ENCODE measurements at places on chromosomes 3 and 15. TPM values are rescaled to one million over a fixed set of nuclear protein-coding genes. Genes with fewer than 3 reads are reported as not detected.

The CIDEC gene
- 72.4 TPM for total RNA-seq

DNA sequence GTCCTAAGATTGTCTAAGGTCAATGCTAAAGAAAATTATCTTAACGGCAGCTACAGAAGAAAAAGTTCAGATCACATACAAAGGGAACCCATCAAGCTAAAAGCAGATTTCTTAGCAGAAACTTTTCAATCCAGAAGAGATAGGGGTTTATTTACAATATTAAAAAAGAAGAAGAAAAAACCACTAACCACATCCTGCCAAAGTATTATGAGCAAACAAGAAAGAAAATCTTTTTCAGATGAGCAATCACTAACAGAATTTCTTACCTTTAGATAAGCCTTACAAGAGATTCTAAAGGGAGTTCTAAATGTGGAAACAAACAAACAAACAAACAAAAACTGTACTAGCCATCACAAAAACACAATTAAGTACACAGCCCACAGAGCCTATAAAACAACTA lies 1015.8 kb upstream of the EPHA6 start:
- no peaks in the 10 kb centered on the region for H3K27me3 ChIP-seq
- H3K4me3 ChIP-seq, result no peak overlapping the region
- no peaks in the 10 kb centered on the region for H3K36me3 ChIP-seq
- no peak overlapping the region for H3K27ac ChIP-seq
- DNase-seq, result no peak

DNA sequence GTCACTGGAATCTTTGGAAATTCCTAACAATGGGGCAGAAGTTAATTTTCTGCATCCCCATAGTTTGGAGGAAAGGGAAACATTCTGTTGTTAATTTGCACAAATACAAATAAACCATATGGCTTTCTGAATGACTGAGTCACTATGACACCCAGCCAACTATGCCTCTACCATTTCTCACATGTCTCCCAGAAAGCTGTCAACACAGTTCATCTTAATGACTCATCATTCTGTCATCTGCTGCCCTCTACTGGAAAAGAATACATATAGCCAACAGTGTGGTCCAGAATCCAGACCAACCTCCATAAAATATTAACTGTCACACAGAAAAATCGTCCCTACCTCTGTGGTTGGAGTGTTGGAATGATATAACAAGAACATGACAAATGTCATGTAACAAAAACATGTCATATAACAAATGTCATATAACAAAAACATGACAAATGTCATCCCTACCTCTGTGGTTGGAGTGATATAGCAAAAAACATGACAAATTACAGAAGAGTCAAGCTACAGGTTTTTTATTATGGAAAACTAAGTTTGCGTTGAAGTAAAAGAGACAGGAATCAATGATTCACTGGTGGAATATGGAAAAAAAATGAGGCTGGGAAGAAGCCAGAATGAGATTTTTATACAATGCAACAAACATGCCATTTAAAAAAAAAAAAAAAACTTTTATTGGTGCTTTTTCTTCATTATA lies 47.7 kb upstream of the GYG1 start:
- no peaks in the 10 kb centered on the region for H3K27me3 ChIP-seq
- no peaks in the 10 kb centered on the region for H3K36me3 ChIP-seq
- no peaks in the 10 kb centered on the region for H3K4me1 ChIP-seq

DNA sequence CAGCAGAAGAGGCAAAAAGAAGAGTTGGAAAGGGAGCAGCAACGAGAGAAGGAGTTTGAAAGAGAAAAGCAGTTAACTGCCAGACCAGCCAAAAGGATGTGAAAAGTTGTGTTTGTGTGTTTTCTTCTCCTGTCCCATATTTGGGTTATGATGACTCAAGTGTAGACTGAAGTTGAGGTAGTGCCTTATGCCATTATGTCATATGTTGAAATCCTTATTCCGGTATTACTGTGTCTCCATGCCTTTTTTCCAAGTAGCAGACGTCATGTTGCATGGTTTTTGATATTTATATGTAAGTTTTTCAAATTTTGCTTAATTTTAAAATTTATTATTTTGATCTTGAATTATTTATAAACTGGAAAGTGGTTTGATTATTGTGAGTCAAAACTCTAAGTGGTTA lies 19.2 kb downstream of the BLOC1S6 start:
- H3K4me1 ChIP-seq, result no peaks in the 10 kb centered on the region
- peaks cover 31% of the 10 kb centered on the region for H3K36me3 ChIP-seq
- no peaks in the 10 kb centered on the region for H3K27me3 ChIP-seq
- H3K4me3 ChIP-seq, result no peak overlapping the region

DNA sequence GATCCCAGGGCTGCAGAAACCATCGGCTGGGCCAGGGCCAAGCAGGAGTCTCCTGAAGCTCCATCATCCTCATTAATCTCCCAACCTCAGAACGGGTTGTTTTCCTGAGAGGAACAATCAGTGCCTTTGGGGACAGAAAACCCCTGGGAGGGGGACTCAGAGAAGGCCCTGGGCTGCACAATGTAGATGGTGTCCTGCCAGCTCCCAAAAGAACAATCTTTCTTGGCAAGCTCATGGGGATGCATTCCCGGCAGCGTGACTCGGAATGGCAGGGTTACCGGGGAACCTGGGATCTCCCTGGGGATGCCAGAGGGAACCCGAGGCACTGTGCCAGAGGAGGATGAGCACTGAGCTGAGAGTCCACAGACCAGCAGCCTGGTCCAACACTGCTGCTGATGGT lies 72.1 kb upstream of the ATP2B2 start:
- H3K27ac ChIP-seq, result no peak overlapping the region
- H3K4me3 ChIP-seq, result no peak overlapping the region
- H3K4me1 ChIP-seq, result no peaks in the 10 kb centered on the region
- H3K36me3 ChIP-seq, result no peaks in the 10 kb centered on the region

DNA sequence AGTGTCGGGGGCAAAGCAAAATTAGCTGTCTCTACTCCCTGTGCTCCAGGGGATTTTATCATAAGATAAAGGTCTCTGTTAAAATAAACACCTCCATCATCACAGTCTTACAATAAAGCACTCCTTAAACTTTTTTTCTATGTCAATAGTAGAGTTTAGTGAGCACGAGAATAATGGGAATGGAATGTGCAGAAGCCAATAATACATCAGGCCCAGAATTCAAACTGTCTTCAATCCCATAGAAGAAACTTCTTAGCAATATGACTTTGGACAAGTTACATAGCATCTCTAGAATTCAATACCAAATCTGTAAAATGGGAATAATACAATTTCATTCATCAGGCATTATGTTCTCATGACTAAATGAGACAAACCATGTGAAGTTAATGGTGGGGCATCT lies 49.0 kb upstream of the EPHA3 start:
- no peak for DNase-seq
- H3K4me1 ChIP-seq, result no peaks in the 10 kb centered on the region
- no peak overlapping the region for H3K27ac ChIP-seq
- H3K4me3 ChIP-seq, result no peak overlapping the region
- no peaks in the 10 kb centered on the region for H3K27me3 ChIP-seq

GRCh38 chr3:194532591-194532990 lies 45.8 kb upstream of the ATP13A3 start:
- no peak for DNase-seq
- no peaks in the 10 kb centered on the region for H3K27me3 ChIP-seq
- H3K27ac ChIP-seq, result no peak overlapping the region
- H3K4me3 ChIP-seq, result no peak overlapping the region
- no peaks in the 10 kb centered on the region for H3K4me1 ChIP-seq
- H3K36me3 ChIP-seq, result no peaks in the 10 kb centered on the region

- H3K4me3 ChIP-seq, result no peak overlapping the region
- DNase-seq, result no peak
- H3K27ac ChIP-seq, result no peak overlapping the region
Observed at GRCh38 chr15:57634290-57634689, 42.6 kb downstream of the MYZAP start.

DNA sequence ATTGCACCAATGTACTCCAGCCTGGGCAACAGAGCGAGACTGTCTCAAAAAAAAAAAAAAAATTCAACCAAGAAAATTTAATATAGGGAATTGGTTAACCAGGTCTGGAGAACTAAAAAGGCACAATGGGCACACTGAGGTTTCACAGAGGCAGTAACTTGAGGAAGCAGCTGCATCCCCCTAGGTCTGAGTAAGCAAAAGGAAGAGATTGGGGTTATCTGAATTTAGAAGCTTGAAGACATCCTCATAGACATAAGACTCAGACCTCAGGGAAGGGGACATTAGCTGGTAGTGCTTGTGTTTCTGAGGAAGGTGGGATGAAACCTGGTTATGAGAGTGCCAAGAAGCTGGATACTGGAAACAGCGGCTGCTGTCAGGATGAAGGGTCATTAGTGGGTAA lies 50.1 kb upstream of the LEKR1 start:
- H3K4me3 ChIP-seq, result no peak overlapping the region
- no peaks in the 10 kb centered on the region for H3K27me3 ChIP-seq
- H3K27ac ChIP-seq, result no peak overlapping the region
- H3K4me1 ChIP-seq, result no peaks in the 10 kb centered on the region
- H3K36me3 ChIP-seq, result no peaks in the 10 kb centered on the region

DNA sequence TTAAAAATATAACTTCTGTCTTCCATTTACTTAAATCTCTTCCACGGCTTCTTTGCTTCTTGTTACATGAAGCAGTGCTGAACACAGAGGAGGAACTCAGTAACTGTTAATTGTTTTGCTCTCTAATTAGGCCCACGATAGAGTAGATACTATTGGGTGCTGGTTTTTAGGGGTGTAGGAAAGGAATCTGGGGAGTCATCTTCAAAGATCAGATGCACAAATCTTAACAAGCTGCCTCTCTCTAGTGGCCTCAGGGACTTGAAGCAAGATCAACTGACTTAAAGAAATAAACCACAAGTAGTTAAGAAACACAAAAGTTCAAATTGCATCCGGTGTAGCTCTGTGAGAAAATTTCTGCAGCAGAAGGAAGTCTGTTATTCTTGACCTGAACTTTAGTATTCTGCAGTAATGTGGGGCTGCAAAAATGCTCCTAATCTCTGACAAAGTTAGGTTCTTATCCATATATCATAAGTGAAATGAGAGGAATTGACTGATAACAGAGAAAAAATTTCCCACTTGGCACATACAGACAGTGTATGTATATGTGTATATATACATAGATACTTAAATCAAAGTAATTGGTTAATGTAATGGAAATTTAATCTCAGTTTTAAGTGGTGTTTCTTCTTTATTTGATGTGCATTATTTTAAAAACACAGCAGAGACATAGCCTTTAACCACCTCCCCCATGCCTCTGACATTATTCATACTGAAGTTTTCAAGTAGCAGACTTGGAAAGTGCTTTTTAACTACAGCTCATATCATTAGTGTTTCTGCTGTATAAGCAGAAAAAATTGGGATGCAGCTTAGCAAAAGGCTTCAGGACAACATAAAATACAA lies 51.8 kb downstream of the CHST2 start:
- H3K27me3 ChIP-seq, result no peaks in the 10 kb centered on the region
- no peak overlapping the region for H3K4me3 ChIP-seq
- H3K27ac ChIP-seq, result no peak overlapping the region
- H3K4me1 ChIP-seq, result peaks cover 11% of the 10 kb centered on the region

DNA sequence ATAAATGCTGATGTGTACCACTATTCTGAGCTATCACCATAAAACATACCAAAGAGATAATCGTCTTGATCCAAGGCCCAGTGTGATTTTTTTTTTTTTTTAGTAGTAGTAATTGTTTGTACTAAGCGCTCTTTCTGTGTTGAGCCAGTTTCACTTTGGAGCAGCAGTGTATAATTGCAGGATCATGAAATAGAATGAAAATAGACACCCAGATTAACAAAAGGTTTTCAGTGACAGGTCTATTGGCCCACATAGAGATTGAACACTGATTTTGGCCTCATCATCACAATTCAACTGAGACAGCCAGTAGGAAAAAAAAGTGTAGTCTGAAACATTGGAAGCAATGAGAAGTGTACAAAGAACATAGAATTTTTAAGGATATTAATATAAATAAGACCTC lies 749.8 kb downstream of the NAALADL2 start:
- no peaks in the 10 kb centered on the region for H3K36me3 ChIP-seq
- H3K4me3 ChIP-seq, result no peak overlapping the region

- no peaks in the 10 kb centered on the region for H3K4me1 ChIP-seq
- no peak overlapping the region for H3K4me3 ChIP-seq
- H3K27ac ChIP-seq, result no peak overlapping the region
- no peaks in the 10 kb centered on the region for H3K27me3 ChIP-seq
Observed at GRCh38 chr3:79246875-79247724, 520.7 kb downstream of the ROBO1 start.

GRCh38 chr3:142497729-142498128 lies 49.9 kb upstream of the XRN1 start:
- no peak for DNase-seq
- no peaks in the 10 kb centered on the region for H3K4me1 ChIP-seq

DNA sequence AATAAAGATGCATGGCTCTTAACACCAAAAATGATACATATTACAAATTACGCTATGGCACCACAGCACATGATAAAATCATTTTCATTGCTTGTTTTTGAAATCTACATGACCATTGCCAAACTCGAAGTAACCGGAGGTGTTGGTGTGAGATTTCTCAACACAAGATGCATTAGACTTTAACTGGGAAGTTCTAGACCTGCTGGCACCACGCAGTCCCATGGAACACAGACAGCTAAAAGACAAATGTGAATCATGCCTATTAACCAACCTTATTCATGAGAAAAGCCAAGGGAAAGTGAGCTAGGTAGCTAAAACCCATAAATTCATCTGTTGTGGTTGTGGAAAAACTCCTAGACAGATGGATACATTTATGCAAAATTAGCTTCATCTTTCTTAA lies 595.4 kb downstream of the FOXP1 start:
- peaks cover 37% of the 10 kb centered on the region for H3K4me1 ChIP-seq
- no peak overlapping the region for H3K27ac ChIP-seq
- no peak overlapping the region for H3K4me3 ChIP-seq
- DNase-seq, result no peak
- H3K36me3 ChIP-seq, result peaks cover 6% of the 10 kb centered on the region

DNA sequence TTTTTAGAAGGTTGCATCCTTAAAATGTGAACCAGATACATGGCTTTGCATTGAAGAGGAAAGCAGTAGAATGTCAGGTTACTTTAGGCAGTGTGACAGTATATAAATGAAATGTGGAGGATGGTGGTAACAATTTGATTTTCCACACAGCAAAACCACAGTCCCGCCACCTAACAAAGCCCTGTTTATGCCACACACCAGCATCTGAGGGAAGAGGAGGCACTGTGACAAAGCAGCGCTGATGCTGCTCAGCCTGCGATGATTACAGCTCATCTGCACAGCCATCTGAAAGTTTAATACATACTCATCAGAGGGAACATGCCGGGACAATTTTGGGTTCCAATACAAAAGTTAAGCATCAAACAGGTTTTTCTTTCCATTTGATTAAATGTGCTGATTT lies 8.9 kb downstream of the RNF7 start:
- H3K4me1 ChIP-seq, result peaks cover 33% of the 10 kb centered on the region
- no peaks in the 10 kb centered on the region for H3K27me3 ChIP-seq
- no peak for DNase-seq

GRCh38 chr3:16066545-16066944 lies 107.9 kb upstream of the GALNT15 start:
- H3K27ac ChIP-seq, result peak overlapping the region; percentile 97
- peaks cover 3% of the 10 kb centered on the region for H3K4me1 ChIP-seq
- H3K36me3 ChIP-seq, result no peaks in the 10 kb centered on the region
- DNase-seq, result no peak
- no peak overlapping the region for H3K4me3 ChIP-seq

DNA sequence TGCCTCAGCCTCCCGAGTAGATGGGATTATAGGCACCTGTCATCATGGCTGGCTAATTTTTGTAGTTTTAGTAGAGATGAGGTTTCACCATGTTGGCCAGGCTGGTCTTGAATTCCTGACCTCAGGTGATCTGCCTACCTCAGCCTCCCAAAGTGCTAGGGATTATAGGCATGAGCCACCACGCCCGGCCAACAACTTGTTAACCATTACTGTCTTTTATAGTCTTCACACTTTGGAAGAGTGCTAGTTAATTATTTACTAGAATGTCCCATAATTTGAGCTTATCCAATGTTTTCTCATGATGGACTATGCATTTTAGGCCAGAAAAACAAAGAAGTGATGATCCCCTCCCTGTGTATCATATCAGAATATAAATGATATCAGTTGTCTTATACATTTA lies 288.6 kb upstream of the CBLB start:
- H3K27ac ChIP-seq, result no peak overlapping the region
- no peaks in the 10 kb centered on the region for H3K4me1 ChIP-seq
- DNase-seq, result no peak
- H3K36me3 ChIP-seq, result no peaks in the 10 kb centered on the region
- no peak overlapping the region for H3K4me3 ChIP-seq
